ENCODE measurements at places on chromosomes 16 and 17.
A peak's percentile ranks its signal among the peaks of the same experiment; 100 is the strongest.

DNA sequence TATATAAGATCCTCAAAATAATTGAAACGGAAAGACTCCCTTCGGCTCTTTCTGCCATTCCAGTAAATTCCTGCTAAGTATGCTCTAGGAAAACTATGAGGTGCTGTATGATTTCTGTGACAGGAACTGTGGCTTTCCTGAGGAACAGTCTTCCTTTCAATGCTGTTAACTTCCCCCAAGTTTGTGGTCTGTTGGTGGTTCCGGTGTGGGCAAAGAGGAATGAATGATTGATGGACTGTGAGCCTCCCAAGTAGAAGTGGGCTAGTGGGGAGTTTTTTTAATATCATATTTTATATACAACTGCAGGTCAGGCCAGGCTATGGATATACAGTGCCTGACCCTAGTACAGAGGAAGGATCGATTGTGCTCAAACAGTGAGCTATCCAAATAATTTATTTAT, 560.7 kb upstream of the RBFOX1 start:
- no peak for DNase-seq

DNA sequence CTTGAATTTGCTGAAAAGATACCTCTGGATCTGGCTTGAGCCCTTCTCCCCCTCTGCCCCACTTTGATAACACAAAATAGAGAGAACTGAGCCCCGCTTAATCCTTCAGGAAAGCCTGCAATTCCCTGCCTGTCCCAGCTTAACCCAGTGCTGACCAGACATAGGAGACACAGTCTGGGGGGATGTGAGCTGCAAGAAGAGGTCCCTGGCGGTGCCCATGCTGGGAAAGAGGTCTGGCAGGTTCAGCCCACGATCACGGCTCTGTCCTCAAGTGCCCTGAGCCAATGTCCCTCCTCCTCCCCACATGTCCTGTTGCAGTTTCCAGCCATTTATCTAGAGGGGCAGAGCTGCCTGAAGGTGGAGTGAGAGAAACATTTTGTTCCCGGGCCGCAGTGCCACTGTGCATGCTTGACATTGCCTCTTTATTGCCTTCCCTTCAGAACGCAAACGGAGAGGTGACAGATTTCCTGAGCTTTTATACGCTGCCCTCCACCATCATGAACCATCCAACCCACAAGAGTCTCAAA, 29.0 kb downstream of the PLCD3 start:
- DNase-seq = no peak

DNA sequence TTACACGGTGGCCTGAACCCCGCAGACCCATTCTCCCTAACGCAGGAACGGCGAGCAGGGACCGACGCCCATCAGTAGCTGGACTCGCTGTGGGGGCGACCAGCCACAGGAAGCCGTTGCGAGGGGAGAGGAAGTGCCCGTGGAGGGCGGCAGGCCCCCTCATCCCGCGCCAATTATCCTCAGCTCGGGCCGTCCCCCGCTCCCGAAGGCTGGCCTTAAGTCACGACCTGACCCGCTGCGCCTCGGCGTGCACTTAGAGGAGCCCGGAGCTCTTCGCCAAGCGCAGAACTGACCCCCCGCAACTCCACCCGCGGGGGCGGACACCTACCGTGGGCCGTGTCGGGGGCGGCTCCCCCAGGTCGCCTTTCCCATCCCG, 401 bp downstream of the ARL16 start:
- DNase-seq = no peak

- DNase-seq = no peak
Observed at GRCh38 chr16:70434484-70435260, 4.2 kb downstream of the ST3GAL2 start.

DNA sequence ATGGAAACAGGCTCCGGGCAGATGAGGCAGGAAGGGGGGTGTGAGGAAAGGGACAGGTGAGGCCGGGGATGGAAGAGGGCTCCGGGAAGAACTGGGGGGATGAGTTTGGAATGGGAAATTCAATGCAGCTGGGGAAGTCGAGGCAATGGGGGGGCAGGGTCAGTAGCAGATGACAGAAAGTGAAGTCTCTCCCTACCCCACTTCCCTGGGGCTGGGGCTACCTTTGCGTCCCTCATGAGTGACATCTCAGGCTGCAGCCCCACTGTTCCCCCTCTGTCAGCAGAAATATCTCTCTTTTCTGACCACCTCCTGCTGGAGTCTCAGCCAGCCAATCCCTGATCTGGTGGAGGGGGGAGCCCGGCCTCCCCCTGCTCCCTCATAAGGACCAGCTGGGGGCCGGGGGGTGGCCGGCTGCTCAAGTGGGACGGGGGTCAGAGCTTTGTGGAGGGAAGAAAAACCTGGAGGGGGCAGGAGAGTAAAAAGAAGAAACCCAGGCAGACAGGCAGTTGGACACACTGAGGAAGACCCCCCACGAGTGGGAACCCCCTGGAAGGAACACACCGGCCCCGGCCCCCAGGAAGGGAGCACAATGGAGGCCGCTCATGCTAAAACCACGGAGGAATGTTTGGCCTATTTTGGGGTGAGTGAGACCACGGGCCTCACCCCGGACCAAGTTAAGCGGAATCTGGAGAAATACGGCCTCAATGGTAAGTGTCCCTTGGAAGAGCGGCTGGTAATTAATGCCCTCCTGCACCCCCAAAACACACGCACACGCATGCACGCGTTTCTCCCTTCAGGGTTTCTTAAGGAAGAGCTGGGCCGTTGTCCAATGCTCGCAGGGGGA, at the start of gene ATP2A1:
Gene ATP2A1 (plus strand): TSS at position 406 of the 844 bp plus-strand sequence. CDS start 184 bp downstream, at position 590.
- DNase-seq = no peak

- DNase-seq = no peak
Observed at GRCh38 chr17:16932156-16932555, 39.8 kb downstream of the TNFRSF13B start.

DNA sequence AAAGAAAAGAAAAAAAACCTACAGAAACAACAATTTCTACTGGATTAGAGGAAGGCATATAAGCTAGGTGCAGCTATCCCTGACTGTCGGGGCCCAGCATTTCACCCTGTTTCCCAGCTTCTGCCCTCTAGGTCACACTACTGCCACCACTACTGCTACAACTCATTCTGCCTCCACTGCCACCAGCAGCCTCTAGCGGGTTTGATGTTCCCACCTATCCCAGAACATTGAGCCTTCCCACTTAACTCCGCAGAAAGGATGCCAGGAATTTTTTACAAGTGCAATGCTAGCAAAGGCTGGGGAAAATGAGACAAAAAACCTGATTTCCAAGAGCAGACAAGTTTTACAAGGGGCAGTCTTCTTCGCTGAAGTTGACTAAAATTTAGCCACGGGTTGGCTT, 10.4 kb downstream of the ADCY9 start:
- no peak for DNase-seq

- DNase-seq = no peak
Observed at GRCh38 chr16:13545271-13545670, 374.7 kb upstream of the ERCC4 start.

DNA sequence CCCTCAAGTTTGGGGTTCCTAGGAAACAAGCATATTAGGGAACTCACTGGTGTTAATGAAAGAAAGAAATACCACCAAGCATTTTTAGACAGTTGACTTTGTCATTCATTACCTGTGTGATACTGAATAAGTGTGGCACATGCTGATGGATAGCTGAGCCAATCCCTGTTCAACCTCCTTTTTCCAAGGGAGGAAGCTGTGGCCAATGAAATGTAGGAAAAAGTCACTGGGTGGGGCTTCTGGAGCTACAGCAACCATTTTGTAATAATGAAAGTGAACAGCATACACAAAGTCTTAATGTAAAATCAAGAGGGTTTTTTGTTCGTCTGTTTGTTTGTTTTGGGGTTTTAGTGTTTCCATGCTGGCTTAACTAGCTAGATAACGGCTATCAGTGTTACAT, 254.3 kb upstream of the SALL1 start:
- DNase-seq = no peak

DNA sequence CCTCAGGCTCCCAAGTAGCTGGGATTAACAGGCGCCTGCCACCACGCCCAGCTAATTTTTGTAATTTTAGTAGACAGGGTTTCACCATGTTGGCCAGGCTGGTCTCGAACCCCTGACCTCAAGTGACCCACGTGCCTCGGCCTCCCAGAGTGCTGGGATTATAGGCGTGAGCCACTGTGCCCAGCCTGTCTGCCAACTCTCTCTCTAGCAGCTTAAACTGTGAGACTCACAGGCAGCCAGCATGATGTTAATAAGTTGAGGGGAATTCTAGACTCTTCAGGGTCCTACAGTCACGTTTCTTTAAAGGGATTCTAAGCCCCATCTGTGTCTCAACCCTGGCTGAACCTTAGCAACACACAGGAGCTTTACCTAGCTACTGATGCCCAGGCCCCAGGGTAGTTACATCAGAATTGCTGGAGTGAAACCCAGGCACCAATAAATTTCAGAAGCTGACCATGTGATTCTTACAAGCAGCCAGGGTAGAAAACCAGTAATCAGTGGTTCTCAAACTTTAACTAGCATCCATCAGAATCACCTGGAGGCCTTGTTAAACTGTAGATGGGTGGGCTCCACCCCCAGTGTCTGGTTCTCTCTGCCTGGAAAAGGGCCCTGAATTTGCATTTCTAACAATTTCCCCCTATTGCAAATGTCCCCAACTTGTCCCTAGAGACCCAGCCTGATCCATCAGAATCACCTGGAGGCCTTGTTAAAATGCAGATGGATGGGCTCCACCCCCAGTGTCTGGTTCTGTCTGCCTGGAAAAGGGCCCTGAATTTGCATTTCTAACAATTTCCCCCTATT, 30.7 kb downstream of the GPRC5B start:
- DNase-seq = no peak

GRCh38 chr17:30232824-30233427, 2.6 kb downstream of the SLC6A4 start:
- DNase-seq = no peak

- DNase-seq = peak; percentile 48
Observed at GRCh38 chr17:21275579-21276263, 8.8 kb upstream of the MAP2K3 start.

- no peak for DNase-seq
Observed at GRCh38 chr17:37754363-37754762, 9.5 kb upstream of the HNF1B start.

- no peak for DNase-seq
Observed at GRCh38 chr17:37062021-37062420, 113.3 kb downstream of the AATF start.

DNA sequence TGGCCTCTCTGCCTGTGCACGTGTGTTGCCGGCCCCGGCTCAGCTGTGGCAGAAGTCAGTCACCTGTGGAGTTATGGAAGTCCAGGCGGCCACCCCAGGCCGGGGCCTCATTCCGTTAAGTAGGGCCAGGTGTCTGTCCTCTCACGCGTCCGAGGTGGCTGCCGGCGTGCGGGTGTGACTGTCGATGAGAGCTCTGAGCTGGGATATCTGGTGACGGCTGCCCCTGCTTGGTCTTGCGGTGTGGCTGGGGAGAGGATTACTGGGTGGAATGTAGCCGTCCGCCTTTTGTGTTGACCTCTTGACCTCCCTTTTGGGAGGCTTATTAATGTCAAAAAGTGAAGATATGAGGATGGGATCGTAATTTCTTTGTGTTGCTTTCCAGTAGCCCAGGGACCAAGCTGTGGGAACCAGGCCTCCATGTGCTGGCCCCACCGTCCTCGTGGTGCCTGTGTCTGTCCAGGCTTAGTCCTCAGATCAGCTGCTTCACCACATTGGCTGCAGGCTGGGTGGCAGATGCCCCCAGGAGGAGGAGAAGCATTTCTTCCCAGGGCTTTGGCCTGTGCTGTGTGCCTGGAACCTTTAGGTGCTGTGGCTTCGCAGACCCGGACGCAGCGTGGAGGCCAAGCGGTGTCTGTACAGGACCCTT, 23.0 kb upstream of the ZNF750 start:
- no peak for DNase-seq

DNA sequence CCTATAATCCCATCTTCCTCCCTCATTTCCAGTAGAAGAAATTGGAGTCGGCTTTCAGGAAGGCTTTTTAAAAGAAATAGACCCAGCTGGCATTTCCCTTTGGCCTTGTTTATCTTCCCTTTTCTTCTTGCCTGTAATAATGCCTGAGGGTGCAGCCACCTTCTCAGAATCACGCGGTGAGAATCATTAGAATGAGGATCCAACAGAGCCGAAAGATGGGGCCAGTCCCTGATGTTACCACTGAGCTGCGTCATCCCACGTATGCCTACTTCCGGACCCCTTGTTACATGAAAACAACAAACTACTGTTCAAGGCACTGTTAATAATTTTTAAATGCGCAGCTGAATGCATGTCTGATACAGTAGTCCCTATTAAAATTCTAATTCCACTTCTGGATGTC, 24.1 kb downstream of the SDR42E1 start:
- no peak for DNase-seq

GRCh38 chr17:27950995-27951394, 57.8 kb upstream of the LYRM9 start:
- no peak for DNase-seq

DNA sequence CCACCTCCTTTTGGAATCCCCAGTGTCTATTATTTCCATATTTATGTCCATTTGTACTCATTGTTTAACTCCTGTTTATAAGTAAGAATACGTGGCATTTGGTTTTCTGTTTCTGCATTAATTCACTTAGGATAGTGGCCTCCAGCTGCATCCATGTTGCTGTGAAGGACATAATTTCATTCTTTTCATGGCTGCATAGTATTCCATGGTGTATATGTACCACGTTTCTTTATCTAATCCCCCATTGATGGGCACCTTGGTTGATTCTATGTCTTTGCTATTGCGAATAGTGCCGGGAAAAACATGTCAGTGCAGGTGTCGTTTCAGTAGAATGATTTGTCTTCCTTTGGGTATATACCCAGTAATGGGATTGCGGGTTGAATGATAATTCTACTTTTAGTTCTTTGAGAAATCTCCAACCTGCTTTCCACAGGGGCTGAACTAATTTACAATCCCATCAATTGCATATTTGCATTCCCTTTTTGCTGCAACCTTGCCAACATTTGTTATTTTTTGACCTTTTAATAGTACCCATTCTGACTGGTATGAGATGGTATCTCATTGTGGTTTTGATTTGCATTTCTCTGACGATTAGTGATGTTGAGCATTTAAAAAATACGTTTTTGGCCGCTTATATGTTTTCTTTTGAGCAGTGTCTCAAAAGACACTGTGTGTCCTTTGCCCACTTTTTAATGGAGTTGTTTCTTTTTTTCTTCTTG, 373.2 kb upstream of the TNRC6C start:
- no peak for DNase-seq

- DNase-seq = no peak
Observed at GRCh38 chr16:65388592-65388991, 266.7 kb upstream of the CDH11 start.

DNA sequence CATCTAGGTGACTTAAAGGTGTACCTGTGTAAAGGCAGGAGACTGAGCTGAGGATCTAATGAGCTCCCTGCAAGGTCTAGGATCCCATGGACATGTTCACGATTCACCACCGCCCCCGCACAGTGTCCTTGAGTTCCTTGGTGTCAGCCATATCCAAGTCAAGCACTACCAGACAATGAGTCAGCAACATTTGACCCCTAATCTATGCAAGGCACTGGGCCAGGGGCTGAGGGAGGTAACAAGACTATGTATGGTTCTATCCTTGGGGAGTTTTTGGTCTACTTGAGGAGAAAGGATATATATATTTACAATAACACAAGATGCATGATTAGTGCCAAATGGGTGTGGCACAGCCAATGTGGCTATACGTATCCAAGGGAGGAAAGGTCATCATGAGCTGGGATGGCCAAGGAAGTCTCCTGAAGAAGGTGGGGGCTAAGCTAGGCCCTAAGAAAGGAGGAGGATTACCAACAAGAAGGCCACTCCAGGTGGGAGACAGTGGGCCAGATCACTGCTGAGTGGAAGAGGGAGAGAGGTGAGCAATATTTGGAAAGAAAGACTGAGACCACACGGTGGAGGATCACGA, 35.0 kb downstream of the ITGB3 start:
- DNase-seq = no peak

All from COR-L47 (cell line).